ENCODE measurements at places on chromosomes 6 and 20.

GRCh38 chr6:22206106-22206505, 90.7 kb downstream of the PRL start:
- DNase-seq = no peak

DNA sequence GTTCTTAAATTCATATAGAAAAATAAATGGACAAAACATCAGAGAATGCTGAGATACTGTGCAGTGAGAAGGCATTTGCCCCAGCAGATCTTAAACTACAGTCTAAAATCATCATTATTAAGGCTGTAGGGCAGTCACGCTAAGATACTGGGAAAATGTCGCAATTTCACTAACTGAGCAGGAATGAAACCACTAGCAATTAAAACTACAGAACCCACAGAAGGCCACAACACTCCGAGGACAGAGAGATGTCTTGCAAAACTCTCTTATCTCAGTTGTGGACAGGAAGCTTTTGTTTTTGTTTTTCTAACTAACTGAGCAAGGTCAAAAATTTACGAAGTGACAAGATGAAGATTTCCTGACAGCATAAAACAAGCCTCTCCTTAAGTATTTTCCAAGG, 18.2 kb downstream of the GNAS-AS1 start:
- no peak for DNase-seq

- DNase-seq = no peak
These were observed 54.1 kb downstream of the VEGFA start for GRCh38 chr6:43823879-43824702.

GRCh38 chr6:96466147-96466863, 55.3 kb upstream of the UFL1 start:
- no peak for DNase-seq

GRCh38 chr20:24798930-24799705, 150.0 kb upstream of the CST7 start:
- DNase-seq = no peak

- DNase-seq = no peak
These were observed 17.2 kb upstream of the VNN1 start for GRCh38 chr6:132731086-132731485.

- DNase-seq = no peak
These were observed 21.9 kb downstream of the TOP1 start for GRCh38 chr20:41050361-41051008.

DNA sequence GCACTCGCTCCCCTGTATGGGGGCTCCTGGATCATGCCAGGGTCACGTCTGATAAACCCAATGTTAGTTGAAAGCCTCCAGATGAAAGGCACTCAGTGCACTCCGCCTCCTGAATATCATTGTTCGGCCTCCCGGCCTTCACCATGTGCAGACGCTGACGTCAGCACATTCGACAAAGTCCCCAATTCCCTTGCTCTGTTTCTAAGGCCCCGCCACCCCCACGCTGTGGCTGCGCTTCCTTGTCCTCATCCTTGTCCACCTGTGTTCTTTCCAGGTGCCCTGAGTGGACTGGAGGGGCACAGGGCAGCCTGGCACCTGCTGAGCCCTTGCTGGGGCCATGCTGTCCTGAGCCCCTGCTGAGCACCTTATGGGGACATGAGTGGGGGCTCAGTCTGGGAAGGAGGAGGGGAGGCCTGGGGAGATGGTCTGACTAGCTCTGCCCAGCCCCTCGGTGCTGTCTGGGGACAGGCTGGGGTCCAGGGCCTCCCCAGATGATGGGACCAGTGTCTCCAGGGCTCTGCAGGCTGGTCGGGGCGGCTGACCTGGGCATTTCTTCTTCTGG, 9.8 kb upstream of the BHLHE23 start:
- DNase-seq = no peak

GRCh38 chr6:152598901-152599537, 38.1 kb downstream of the SYNE1 start:
- DNase-seq = no peak

- DNase-seq = no peak
These were observed 149.4 kb downstream of the PHF3 start for GRCh38 chr6:63785006-63785405.

DNA sequence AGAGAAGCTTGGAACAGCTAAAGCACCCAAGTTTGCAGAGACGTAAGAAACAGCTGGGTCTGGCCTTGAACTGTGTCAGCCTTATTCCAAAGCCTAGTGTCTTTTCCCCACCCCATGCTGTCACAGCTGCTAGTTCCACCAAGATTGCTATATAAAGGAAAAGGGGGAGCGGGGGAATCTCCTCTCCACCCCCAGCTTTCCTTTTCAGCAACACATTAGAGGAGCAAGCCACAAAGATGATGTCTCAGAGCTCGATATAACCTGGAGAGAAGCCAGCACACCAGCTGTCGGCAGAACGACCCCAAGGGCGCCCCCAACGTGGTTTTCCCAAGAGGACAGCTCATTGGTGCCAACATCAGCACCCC, 36.5 kb downstream of the ATP9A start:
- no peak for DNase-seq

GRCh38 chr6:121216928-121217327, 117.4 kb downstream of the TBC1D32 start:
- no peak for DNase-seq

- no peak for DNase-seq
These were observed 24.0 kb upstream of the ARMH2 start for GRCh38 chr6:24822696-24823095.

DNA sequence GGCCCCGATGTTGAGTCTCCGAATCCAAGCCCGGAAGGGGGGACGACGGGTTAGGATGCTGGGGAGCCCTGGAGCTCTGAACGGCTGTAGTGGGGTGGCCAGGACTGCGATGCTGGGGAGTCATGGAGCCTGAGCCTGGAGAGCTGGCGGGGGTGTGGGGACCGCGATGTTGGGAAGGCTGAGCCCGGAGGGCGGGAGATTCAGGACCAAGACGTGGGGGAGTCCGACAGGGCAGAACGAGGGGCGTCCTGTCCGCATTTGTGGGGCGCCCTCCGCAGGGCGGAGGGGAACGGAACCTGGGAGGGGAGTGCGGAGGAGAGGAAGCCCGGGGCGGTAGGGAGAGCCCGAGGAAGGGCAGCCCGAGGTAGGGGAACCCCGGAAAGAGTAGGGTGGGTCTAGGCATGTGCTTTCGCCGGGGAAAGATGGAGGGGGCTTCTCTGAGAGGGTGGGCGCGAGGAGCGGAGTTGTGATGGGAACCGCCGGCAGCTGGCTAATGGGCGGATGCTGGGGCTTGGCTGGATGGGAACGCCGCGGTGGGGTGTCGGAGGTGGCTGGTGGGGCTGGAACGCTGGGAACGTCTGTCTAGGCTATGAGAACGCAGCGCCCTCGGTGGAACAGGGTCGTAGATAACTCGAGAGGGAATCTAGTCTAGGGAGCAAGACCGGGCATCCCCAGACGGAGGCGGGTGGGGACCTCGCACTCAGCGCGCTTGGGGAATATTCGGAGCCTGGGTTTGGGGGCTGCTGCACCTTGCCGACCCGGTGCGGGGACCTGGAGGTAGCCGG, 684 bp downstream of the PAQR8 start:
- DNase-seq = peak; percentile 81

DNA sequence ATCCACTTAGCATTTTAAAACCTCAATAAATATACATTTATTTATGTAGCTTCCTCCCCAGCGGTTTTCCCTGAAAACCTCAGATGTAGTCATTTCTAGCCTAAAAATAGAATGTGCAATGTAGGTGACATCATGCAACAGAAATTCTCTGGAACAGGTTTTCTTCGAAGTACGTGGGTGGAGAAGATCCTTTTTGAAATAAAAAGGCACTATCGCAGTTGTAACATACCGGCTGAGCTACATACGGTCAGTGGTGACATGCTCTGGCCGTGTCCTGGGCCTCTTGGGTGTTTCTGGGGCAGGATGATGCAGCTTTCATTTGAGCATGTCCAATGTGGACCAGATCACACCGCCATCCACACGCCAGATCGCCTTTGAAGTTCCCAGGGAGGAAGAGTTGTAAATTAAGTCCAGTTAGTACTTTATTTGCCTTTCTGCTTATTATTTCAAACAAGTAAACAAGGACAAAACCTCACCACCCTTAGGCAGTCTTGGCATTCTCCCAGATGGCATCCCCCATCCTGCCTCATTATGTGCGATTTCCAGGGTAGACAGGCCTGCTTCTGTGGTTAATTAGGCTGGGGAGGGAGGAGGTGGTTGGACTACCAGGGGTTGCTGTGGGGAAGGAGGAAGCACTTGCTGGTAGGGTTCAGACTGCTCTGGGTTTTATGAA, 109.5 kb upstream of the CLDN20 start:
- DNase-seq = peak; percentile 70

DNA sequence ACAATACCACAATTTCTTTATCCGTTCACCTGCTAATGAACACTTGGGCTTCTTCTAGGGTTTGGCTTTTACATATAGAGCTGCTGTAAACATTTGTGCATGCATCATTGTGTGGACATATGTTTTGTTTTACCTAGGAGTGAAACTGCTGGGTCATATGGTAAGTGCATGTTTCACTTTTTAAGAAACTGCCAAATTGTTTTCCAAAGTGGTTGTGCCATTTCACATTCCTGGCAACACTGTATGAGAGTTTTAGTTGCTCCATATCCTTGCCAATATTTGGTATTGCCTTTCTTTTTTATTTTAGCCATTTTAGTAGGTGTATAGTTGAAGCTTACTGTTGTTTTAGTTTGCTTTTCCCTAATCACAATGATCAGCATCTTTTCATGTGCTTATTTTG, 14.1 kb upstream of the RPN2 start:
- DNase-seq = no peak

- DNase-seq = no peak
These were observed 46.4 kb downstream of the FOXF2 start for GRCh38 chr6:1435806-1436205.

DNA sequence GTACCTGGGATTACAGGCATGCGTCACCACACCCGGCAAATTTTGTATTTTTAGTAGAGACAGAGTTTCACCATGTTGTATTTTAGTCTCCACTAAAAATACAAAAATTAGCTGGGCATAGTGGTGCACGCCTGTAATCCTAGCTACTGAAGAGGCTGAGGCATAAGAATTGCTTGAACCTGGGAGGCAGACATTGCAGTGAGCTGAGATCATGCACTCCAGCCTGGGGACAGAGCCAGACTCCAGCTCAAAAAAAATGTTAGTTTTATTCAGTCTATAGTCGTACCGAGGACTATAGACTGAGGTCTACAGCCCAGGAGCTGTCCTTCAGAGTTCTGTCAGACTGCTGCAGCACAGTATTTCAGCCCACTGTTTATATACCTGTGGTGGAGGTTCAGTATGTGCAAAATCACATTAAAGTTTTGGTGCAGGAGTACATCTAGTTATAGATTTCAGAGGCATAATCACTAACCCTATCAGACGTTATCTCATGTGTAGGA, 3.6 kb upstream of the CASP8AP2 start:
- DNase-seq = no peak

DNA sequence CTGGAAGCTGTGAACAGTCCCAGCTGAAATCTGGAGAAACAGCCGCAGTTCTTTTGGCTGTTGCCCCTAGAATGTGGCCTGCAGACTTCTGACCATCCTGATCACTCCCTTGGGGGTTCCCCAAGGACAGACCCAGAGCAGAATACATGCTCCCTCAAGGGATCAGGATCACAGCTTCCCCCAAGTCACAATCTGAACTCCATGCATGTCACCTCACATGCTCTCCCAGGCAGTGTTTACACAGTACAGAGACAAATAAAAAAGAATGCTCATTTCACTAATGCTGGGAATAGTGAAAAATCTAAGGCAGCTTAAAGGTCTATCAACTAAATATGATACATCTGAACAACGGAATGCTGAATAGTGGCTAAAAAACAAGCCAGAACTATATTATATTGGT, 20.5 kb downstream of the SPAG4 start:
- no peak for DNase-seq

DNA sequence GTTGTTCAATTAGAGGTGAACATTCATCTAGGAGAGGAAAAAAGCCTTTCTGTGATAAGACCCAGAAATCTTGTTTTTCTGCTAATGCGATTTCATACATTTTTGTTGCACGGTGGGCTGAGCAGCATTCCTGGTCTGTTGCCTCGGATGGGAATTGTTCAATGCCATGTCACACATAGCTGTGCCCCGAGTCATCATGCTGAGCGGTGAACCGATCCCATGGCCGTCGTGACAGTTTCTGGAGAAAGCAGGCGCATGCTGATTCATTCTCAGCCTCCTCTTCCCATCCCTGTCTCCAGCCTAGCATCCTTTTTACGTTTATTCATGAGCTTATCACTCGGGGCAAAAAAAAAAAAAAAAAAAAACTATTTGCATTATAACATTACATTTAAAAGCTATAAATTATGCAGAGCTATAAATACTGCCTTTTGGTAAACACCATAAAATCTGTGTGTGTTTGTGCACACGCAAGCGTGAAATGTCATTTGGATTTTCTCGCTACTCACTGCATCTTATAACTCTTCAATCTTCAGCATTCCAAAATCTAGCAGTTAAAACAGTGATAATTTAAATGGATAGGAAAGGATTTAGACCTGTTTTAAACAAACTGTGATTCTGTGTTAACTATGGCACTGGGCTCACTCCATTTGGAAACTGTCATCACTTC, 58.9 kb upstream of the IFNGR1 start:
- no peak for DNase-seq

- no peak for DNase-seq
These were observed 5.5 kb upstream of the CDSN start for GRCh38 chr6:31125586-31126363.

DNA sequence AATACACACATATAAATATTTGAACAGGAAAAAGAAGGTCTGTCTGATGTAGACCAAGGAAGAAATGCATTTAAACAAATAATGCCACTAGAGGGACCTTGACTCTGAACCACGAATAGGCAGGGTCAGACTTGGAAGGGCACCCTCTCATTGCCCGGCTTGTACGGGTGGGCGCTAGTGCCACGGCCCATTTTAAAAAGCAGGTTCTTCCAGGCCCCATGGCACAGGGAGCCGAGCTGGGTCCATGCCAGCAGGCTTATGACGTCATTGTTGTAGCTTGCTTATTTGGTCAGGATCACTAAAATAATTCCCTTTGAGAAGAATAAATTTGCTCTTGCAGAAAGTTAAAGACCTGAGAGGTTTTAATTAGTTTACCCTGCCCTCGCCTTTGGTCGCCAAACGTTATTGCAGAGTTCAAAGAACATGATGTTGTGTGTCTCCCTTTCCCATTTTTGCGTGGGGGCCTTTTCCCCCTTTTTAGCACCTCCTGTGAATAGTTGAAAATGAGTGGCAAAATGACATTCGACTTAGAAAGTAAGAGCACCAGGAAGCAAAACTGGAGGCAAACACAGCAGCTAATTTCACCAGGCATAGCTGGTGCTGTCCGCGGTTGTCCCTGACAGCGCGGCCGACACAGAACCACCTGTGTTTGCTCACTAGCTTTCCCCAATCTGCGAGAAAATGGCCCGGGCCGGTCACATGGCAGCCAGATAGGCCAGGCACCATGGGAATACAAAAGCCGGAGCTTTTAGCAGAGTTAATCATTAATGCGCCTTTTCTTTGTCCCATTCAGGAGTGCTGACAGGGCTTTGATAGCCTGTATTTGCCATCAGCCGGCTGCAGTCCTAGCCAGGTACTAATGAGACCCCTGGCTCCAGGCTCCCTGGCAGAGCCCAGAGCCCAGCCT, 93.8 kb downstream of the FOXA2 start:
- no peak for DNase-seq
